ENCODE measurements at places on chromosomes 7 and 10.
A peak's percentile ranks its signal among the peaks of the same experiment; 100 is the strongest.

DNA sequence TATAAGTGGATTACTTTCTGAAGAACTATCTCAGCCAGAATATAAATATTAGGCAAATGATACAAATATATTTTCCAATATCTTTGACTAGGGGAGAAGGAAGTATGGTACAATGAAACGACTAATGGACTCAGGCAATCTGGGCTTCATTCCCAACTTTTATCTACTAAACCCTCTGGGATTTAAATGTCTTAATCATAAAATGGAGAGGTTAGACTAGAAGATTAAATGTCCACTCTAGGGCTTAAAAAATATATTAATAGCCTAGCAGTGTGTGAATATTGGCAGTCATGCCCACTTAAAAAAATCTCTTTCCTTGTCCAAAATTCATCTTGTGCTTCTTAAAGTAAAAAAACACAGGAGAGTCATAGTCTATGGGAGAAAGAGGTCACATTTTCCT lies 98.3 kb downstream of the CTTNBP2 start:
- DNase-seq, result no peak

DNA sequence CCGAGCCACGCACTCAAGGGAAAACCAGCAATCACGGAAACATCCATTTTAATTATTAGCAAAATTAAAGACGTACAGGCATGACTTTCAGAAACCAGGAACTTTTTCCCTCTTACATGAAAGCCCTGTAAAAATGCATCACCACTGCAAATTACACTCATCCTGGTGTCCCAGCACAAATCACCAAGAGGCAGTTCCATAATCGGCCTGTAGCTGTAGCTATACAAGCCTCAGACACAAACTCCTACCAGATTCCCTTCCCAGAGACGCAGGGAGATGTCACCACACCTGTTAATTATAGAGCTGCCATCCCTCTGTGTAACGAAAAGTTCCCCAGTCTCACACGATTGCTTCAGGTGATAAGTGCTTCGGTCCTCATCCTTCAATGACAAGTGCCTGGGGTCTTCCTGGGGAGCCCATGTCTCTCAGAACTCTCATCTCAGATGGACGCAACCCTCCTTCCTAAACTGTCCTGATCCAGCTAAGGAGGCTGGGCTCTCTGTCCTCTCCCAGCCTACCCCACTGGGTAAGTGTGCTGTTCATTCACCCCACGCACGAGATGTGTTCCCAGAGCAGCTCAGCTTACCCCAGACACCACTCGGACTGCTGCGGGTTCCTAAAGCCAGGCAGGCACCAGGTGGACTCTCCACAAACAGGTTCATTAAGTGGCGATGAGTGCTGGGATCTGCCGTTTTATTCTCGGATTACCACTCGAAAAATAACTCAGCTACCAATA lies 5.9 kb downstream of the FGFR2 start:
- no peak for DNase-seq

DNA sequence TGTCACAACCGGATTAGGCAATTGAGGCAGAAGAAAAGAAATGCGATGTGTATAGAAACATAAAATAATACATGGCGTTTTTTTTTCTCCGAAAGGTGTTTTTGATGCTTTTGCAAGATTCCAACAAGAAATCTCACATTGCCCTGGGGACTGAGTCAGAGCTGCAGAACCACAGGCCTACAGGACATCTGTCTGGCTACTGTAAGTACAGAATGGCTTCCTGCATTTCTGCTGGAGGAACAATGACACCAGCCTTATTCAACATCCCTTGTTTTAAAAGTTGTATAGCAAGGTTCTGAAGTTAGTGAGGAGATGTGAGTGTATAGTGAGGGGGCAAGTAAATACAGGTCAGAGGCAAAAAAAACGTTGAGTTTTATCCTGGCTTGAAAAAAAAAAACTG lies 256.4 kb downstream of the ABCA13 start:
- no peak for DNase-seq

- no peak for DNase-seq
Measured at GRCh38 chr10:72879245-72879644, 14.3 kb upstream of the OIT3 start.

- DNase-seq, result no peak
Measured at GRCh38 chr7:81845744-81846241, 75.9 kb upstream of the HGF start.

- DNase-seq, result peak; percentile 14
Measured at GRCh38 chr7:42236266-42236975, 588 bp downstream of the GLI3 start.

DNA sequence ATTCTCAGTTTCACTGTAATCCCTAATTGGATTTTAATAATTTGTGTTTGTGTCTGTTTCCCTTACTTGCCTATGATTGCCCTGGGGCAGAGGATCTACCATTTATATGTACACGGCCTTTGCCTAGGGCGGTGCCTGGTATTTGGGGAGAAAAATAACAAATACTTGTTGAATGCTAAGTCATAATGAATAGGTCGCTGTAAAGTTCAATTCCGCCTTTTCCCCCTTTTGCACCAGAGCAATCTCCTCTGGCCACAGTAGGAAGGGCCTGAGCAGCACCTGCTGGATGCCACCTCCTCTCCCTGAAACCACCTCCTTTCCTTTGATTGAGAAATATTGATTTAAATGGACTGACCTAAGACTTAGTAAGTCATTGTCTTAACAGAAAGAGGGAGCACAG lies 70.2 kb downstream of the RHOBTB1 start:
- DNase-seq, result no peak

DNA sequence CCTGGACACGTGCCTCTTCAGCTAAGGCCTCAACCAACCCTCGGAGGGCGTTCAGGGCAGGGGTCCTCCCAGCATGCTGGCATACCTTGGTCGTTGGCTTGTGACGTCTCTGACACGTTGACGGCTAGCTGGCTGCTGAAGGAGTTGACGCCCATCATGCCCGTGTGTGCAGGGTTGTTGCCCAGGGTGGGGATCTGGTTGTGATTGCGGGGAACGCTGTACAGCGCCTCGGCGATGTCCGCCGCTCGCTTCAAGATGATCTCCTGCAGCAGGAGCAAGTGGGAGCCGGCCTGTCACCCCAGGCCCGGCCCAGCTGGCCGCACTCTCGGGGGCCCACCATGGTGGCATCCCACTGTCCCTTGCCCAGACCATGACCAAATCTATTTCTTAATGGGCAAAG lies 122.0 kb downstream of the EBF3 start:
- DNase-seq, result no peak

DNA sequence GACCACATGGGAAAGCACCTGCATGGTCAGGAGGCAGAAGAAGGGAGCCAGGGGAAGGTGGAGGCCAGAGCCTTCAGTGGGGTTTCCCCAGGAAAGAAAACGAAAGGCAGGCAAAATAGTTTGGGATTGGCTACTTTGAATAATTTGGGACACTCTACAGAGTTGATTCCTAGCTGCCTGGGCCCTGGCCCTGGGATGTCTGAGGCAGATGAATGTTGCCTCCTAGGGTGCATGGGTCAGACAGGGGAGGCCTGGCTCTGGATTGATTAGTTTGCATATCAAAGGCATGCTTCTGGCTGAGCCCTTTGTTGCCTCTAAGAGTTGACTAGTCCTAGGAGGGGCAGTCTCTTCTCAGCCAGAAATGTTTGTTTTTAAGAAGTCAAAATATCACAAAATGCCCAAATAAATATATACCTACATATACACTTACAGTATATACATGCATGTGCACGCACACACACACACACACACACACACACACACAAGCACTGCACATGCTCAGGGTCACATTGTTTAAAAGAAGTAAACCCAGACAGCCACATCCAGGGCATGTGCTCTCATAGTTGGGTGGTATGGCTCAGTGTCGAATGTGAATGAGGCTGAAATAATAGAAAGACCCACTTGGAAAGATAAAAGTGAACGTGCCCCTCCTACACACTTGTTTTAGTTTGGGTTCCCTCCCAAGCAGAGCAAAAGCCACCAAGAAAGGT lies 184.2 kb downstream of the GPAM start:
- DNase-seq, result no peak

- no peak for DNase-seq
Measured at GRCh38 chr10:48604991-48605508, at the start of gene ARHGAP22. TSS of gene ARHGAP22 (minus strand) at chr10:48605073. CDS start at chr10:48604796, 277 bp downstream.

DNA sequence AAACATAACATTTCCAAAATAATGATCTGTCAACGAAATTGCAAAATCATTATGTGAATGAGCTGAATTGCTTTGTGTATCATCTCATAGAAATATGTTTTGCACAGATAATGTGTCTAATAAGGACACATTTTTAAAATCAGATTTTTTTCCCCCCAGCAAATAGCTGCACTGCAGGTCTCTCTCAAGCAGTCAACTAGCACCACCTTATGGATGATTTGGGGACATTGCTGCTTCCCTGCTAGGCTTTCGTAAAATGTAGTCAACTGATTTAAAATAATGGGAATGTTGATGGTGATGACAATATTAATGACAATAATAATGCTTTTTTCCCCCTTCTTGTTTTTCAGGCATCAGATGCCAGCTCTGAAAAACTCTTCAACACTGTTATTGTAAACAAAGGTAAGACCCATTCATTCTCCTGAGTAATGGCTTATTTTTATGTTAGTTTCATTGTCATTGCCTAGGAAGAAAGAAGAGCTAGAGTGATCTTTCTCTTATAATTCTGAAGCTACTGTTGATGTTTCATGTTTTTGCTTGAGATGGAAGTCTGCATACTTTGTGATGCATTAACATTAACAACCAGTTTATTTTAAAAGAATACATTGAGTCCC lies 433.6 kb upstream of the GALNT17 start:
- DNase-seq, result peak; percentile 60

GRCh38 chr7:116443101-116443523 lies 56.4 kb upstream of the CAV2 start:
- no peak for DNase-seq

GRCh38 chr7:142407939-142408570 lies 150.2 kb upstream of the PRSS58 start:
- DNase-seq, result no peak

DNA sequence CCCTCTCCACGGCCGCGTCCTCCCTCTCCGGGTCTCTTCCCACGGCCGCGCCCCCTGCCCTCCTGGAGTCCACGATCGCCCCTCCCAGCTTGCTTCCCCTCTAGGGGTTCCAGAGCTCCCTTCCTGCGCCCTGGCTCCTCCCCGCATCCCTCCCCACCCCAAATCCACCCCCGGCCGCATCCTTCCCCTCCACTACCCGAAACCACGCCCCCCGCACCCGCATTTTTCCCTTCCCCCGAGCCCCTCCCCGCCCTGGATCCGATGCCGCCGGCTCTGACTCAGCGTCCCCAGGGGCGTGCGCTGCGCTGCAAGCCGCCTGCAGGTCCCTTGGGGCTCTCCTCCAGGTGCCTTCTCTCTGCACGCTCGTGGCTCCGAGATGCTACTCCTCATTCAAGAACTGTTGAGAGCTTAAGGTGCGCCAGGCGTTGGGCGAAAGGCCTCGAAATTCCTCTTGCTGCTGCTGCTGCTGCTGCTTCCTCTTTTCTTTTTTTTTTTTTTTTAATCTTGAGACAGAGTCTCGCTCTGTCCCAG lies 372 bp upstream of the TMEM130 start:
- DNase-seq, result peak; percentile 64

GRCh38 chr10:114987995-114988394 lies 50.0 kb downstream of the TRUB1 start:
- DNase-seq, result no peak

- DNase-seq, result peak; percentile 28
Measured at GRCh38 chr7:151018421-151019129, 5.7 kb downstream of the ATG9B start.

DNA sequence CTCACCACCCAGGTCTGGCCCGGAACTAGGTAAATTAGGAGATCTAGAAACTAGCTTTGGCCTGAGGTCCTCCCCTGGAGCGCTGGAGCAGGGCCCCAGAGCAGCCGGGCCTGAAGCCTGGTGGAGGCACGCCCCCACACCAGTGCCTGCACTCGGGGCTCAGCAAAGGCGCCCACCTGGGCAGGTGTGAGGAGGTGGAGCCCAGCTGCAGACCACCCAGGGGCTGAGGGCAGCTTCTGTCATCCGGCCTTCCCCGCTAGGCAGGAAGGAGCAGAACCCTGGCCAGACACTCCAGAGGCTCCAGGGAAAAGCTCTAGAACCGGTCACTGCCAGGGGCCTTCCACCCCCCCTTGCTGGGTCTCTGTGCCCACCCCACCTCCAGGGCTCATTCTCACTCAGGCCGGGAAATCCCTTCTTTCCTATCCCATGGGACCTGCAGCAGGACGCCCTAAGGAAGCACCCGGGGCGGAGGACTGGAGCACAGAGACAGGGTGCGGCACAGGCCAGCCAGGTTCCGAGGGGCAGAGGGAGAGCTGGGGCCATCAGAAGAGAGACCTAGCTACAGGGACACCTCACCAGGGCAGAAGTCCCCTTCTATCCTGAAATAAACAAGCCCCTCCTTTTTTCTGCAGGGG lies 161.2 kb downstream of the NRF1 start:
- DNase-seq, result no peak

- DNase-seq, result peak; percentile 10
Measured at GRCh38 chr10:44897049-44897448, 14.1 kb upstream of the TMEM72 start.

GRCh38 chr7:50197549-50197948 lies 104.5 kb upstream of the ZPBP start:
- DNase-seq, result peak; percentile 86

DNA sequence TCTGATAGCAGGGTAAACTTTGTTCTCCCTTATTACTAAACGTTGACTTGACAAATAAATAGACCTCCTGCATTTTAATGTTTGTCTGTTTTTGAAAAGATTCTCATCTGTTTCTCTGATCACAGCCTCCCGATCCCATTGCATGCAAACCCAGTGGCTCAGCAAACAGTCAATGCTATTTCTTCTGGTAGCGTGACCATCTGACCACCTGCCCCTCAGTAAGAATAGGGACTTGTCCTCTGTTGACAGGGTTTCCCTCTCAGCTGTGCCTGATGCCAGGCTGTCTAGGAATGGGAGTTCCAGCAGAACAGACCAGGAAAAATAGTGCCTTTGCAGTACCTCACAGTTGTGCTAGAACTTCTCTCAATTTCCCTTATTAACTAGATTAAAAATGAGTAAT lies 40.7 kb upstream of the EBLN1 start:
- no peak for DNase-seq

- no peak for DNase-seq
Measured at GRCh38 chr7:139036901-139037300, 1.1 kb upstream of the ZC3HAV1L start.

DNA sequence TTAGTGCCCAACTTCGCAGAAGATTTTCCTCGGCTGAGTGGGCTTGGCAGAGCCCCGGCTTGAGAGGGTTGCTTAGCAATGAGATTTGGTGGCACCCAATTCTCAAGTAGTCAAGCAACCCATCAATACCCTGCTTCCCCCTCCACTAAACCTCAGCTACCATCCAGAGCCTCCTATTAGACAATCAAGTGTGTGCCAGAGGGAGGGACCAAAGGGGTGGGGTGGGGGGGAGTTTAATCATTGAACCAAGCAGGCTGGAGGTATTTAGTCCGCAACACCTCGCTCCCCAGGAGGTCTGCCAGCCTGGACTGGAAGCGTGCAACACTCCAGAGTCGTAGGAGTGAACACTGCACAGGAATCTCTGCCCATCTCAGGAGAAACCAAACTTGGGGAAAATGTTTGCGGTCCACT lies at the start of gene HKDC1:
Gene HKDC1 (plus strand): TSS at position 292 of the 411 bp plus-strand sequence. CDS start 104 bp downstream, at position 396.
- DNase-seq, result no peak

DNA sequence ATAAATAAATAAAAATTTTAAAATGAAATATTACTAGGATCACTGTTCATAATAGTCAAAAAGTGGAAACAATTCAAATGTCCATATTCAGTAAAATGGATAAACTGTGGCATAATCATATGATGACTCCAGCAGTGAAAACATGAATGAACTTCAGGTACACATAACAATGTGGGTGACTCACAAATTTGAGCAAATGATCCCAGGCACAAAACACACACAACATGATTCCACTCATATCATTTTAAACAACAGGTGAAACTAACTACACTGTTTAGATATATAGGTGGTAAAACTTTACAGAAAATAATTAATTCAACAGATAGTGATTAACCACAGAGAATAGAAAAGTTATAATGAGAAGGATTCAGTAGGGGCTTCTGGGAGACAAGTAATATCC lies 14.7 kb upstream of the SAMD8 start:
- DNase-seq, result no peak
